ENCODE measurements at places on chromosomes 5 and 9.

DNA sequence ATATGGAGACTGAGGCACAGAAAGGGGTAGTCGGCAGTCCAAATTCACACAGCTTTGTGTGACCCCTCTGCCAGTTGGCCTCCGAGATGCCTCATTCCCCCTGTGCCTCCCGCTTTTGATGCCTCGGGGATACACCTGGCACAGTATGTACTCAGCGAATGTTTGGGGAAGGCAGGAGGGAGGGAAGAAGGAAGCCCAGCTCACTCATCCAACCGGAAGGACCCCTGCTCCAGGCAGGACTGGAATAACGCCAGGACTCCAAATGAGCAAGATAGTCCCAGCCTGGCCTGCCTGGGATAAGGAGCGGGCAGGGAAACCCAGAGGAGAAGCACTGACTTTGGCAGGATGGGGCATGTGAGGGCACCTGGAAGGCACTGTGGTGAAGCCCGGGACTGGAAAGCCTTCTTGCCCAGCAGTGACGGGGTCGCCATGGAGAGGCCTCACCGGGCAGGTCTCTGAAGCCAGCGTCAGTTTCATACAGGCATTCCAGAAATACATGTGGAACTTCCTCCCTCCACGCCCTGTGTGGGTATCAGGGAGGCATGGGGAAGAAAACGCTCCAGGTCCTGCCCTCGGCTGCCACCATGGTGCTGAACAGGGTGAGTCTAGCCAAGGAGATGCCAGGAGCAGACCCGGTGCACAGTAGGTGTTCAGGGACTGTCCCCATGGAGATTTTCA is 20.3 kb downstream of the LMX1B start:
- no peak for DNase-seq

- DNase-seq = no peak
These were observed 1.6 kb downstream of the IRX4 start for GRCh38 chr5:1881098-1881572.

DNA sequence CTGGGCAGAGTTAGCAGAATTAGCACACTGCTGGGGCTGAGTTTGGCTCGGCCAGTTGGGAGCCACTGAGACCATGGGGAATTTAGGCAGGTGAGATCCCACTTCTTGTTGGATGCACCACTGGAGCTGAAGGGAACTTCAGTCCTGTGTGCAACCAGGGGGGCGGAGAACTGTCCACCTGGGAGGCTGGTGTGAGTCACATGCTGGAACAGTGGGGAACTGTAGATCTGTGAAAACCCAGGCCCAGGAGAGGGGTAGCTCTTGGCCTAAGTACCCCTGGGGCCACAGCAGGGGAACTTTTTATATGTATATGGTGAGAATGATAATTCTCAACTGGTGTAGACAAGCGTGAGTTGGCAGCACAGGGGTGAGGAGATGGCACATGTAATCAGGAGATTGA is 237.5 kb upstream of the KIF2A start:
- DNase-seq = no peak

GRCh38 chr9:72065076-72065475 is 4.7 kb upstream of the C9orf57 start:
- DNase-seq = no peak

DNA sequence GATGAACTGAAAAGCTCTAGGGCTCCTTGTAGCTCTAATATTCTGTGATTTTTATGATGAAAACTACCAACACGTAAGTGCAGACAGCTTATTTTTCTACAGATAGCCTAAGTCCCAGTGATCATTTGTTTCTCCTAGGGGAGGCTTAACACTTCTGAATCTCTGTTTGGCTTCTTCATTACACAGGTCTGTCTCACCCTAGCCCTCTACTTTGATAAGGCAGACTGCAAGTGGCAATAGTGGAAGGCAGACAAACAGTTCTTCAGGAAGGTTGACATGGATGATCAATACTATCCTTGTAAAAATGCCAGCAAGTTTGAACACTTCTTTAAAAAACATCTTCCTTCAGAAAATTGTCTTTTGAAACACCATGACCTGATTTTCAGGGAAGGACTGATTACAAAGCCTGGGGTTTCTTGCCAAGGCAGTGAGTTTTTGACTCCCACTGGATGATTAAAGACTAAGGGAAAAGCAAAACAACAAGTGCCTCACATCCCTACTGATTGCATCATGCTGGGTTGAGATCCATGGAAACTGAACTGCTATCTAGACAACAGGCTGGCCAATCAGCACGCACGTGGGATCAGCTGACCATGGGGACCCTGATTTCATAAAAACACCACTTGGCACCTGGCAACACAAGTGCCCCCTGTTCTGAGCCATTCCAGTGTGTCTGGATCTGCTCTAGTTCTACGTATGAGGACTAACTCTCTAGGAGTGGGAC is 212.2 kb downstream of the SMARCA2 start:
- no peak for DNase-seq

GRCh38 chr9:128420651-128421481 is at the start of gene CERCAM:
Gene CERCAM (plus strand): TSS chr9:128420857. CDS start chr9:128420878, 21 bp downstream.
- DNase-seq = no peak

DNA sequence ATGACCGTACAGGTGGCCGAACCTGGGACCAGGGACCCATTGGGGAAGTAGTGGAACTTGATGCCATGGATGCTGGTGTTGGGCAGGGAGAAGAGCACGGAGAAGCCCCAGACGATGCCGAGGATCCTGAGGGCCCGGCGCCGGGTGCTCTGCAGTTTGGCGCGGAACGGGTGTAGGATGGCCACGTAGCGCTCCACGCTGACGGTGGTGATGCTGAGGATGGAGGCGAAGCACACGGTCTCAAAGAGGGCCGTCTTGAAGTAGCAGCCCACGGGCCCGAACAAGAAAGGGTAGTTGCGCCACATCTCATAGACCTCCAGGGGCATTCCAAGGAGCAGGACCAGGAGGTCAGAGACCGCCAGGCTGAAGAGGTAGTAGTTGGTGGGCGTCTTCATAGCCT is 585 bp downstream of the NMUR2 start:
- DNase-seq = no peak

GRCh38 chr5:59769832-59770231 is 123.7 kb downstream of the PDE4D start:
- DNase-seq = no peak

DNA sequence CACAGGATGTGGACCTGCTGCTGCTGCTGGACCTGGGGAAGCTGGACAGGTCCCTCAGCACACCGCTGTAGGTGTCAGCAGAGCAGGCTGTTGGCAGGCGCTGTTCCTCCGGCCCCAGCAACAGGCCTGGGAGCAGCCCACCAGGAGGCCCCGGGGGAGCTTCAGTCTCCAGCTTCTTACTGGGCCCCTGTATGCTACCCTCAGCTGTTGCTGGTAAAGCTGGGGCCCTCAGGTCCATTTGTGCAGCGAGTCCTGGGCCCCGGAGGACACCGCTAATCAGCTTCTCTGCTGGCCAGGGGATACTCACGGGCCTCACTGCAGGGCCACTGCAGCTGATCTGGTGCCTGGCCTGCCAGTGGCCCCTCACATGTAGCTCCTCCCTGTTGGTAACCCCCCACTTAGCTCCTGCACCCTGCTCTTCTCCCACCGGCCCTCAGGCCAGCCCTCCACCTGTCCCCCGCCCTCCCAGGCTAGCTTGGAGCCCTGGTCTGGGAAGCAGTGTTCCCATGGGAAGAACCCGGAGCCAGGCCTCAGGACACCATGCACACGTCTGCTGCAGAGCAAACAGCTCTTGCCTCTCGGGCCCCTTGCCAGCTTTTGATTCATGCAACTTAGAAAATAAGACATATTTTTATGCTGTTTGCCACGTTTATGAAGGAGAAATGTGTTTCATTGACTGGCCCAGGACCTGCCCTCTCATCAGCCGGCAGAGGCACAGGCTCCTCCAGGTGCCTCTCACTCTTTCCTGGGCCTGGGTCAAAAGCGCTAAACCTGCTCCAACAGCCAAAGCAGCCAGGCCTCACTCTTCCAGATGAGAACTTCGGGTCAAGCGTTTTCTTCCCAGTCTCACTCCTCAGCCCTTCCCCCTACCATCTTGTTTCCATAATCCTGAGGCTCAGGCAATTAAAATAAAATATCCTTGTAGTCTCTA is 61.0 kb upstream of the ADAMTS2 start:
- no peak for DNase-seq

DNA sequence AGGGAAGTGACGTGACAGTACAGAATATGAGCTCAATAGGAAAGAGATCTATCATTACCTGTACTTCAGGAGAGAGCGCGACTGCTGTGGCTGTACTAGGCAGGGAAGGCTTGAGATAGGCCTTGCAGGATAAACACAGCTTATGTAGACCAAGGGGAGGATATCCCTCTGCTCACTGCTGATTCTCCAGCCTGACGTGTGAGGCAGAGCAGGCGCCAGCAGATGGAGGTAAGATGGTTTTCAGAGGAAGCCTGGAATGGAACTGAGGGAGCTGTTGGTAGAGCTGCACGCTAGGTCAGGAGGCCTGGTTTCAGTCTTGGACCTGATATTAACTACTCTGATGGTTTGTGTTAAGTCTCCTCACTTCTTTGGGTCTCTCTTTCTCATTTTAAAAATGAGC is 291.4 kb downstream of the YTHDC2 start:
- DNase-seq = no peak

GRCh38 chr9:83432104-83432627 is 106.0 kb downstream of the FRMD3 start:
- DNase-seq = peak; percentile 59

DNA sequence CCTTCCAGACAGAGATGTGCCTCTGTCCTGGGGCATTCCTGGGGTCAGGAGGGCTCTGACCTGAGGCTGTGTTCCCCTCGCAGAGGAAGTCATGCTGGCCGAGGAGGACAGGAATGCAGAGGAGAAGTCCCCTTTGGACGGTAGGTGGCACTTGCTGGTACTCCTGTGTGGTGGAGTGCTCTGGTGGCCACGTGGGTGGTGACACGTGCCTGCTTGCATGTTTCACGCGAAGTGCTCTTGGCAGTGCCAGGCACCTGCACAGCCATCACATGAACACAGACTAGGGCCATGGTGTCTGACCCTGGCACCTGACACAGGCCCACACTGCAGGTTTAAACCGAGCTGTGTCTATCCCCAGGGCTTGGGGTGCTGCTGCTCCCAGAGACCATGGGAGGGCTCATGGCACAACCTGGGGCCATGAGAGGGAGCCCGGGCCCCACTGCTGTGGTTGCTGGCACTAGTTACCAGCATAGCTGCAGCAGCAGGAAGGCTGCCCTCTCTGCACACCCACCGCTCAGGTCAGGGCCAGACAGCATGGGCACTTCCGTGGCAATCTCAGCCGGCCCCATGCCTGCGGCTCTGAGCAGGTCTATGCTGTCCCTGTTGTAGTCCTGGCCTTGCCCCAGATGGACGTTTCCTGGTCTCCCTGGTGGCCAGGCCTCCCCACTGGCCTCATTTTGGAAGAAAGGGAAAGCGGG is 79.3 kb downstream of the CACNA1B start:
- no peak for DNase-seq

- no peak for DNase-seq
These were observed 189.5 kb downstream of the ACTL7B start for GRCh38 chr9:108666240-108666784.

DNA sequence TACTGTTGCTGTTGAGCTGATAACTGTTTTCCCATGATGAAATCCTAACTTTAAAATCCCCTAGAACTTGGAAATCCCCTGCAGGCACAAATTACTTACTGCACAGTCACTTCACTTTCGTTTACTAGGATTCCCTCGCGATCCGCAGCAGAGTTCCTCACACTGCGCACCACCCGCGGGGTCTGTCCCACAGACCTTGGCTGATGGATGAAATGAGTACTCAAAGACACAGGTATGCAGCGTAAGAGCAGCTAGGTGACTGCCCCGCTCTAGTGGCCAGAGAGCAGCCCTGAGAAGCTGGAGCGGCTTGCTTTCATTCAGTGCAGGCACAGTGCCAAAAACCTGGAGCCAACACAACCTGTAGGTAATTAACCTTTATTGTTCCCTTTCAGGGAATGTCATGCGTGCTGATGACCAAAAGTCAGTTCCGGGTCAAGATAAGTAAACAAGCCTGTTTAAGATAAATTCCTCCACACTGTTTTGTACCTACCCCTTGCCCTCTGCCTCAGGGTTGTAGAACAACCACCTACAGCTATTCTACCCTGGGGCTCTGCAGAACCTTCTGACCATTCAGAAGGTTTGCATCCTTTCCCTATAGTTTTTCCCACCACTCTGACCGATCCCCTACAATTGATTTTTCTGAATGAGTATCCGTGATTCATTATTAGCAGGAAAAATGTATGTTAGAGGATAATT is 191.2 kb downstream of the CDH9 start:
- no peak for DNase-seq

DNA sequence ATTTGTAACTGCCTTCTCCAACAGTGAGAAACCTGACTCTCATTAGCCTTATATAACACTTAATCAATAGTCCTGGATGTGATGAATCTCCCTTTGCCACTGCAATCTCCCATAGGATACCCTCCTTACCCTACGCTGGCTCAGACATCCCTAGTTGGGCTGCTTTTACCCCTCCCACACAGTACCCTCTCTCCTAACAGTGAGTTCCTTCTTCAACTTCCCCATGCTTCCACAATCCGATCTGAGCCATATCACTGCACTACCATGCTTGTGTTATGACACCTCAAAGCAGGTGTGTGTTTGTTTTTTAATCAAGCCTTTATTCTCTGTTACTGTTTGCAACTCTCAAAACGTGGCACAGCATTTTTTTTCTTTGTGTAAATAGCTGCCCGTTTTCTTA is 60.5 kb upstream of the C9orf72 start:
- DNase-seq = no peak

GRCh38 chr5:22896152-22896551 is 43.0 kb upstream of the CDH12 start:
- no peak for DNase-seq

GRCh38 chr5:112205846-112206245 is 213.2 kb downstream of the EPB41L4A start:
- no peak for DNase-seq

DNA sequence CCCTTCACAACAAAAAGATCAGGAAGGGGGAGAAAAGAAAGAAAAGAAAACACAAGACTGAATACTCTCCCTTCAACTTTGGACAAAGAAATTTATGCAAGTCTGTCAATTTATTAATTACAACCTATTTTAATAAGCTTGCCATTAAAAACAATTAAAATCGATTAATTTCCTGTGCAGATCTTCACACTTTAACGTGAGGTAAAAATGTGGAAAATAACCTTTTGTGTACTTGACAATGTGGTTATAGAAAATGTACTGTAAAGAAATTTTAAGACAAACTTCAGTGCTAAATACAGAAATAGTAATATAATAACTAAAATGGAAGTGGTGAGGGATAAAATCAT is 2.7 kb upstream of the MLLT3 start:
- no peak for DNase-seq

DNA sequence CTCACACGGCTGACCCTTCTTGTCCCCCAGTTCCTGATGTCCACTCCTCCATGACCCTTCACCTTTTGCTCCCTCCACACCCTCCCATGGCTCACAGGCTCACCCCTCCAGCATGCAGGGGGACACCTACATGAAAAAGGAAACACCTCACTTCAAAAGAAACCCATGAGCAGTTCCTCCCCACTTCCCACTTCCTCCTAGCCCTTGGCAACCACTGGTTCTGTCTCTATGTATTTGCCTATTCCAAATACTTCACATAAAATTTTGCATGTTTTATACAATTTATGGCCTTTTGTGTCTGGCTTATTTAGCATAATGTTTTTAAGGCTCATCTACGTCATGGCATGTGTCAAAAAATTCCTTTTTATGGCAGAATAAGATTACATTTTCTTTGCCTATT is 100.2 kb upstream of the S1PR3 start:
- DNase-seq = no peak

GRCh38 chr5:16791904-16792597 is 144.0 kb downstream of the MYO10 start:
- no peak for DNase-seq

- no peak for DNase-seq
These were observed 556.3 kb downstream of the PDE4D start for GRCh38 chr5:59337240-59337639.

- DNase-seq = no peak
These were observed 346.3 kb downstream of the ENC1 start for GRCh38 chr5:74294231-74294705.

All from fibroblast of skin of left quadriceps (primary cell).